ENCODE measurements at places on chromosomes 7 and 10.

DNA sequence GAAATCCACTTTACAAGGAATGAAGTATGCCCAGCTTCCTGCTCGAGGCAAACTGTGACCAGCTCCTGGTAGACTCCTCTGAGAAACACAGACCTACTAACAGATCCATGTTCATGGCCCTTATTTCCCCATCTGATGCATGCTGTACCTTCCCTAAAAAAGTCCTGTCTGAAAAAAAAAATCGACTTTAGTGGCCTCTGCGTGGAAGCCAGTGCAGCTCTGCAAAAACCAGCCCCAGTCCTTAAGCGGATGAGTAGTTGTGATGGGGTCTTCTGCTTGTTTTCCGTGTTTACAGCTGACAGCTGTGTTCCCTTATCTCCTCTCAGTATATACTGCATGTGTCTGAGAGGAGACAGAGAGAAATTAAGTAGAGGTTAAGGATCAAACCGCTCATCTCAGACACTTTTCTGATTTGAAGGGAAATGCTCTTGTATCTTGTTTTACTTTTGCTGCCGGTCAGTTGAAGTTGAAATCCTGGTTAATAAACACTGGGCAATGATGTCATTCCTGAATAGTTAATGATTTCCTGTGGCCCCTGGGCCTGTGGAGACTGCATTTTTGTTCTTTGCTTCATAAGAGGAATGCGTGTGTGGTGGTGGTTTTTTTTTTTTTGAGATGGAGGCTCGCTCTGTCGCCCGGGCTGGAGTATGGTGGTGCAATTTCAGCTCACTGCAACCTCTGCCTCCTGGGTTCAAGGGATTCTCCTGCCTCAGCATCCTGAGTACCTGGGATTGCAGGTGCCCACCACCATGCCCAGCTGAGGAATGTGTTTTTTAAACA is 67.6 kb downstream of the DOCK1 start:
- no peak for DNase-seq

DNA sequence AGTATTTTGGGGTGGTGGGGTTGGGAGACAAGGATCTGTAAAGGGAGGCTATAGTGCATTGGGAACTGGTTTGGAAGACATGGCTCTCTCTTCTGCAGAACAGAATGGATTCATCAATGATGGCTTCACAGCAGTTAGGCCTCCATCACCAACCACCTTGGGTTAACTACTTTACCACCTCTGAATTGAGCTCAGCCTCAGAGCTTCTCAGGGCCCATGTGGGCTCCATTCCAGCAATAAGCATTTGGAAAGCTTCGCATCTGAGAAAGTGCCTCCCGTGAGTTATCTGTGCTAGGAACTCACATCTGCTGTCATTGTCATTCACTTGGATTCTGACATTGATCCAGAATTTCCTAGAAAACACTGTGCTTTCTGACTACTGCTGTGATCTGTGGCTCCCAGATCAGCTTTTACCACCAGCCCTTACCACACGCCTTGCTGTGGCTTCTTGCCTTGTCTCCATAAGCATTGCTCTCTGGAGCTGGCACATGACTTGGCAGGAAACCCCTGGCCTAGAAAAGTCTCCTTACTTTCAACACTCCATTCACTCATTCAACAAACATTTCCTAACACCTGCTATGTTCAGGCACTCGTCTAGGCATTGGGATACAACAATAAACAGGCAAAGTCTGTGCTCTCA is 70.7 kb upstream of the ADO start:
- DNase-seq: no peak

DNA sequence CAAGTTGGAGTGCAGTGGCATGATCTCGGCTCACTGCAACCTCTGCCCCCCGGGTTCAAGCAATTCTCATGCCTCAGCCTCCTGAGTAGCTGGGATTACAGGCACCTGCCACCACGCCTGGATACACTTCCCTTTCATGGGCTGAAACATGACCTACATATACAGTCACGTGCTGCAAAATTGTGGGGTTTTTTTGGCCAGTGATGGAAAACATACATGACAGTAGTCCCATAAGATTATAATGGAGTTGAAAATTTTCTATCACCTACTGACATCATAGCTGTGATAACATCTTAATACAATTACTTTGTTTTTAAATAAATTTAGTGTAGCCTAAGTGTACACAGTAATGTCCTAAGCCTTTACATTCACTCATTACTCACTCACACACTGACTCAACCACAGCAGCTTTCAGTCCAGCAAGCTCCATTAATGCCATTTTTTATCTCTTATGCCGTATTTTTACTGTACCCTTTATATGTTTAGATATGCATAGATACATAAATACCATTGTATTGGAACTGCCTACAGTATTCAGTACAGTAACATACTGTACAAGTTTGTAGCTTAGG is 79.9 kb upstream of the TMEM196 start:
- no peak for DNase-seq

GRCh38 chr10:112040696-112041095 is 142.9 kb downstream of the GPAM start:
- DNase-seq: no peak

GRCh38 chr10:131901181-131901829 is 497 bp downstream of the PPP2R2D start:
- DNase-seq: no peak

- no peak for DNase-seq
Observed at GRCh38 chr7:158782761-158783401, 46.4 kb downstream of the ESYT2 start.

Data from nucleus accumbens (tissue), 56 donors.